Stimulated activated CD4-positive, alpha-beta T cell treated with anti-CD3 and anti-CD28 coated beads, Interleukin-1b, Interleukin-23, amount 100 ng/mL, for 4 hours (primary cell): ENCODE measurements at places on chromosomes 7 and 10.

DNA sequence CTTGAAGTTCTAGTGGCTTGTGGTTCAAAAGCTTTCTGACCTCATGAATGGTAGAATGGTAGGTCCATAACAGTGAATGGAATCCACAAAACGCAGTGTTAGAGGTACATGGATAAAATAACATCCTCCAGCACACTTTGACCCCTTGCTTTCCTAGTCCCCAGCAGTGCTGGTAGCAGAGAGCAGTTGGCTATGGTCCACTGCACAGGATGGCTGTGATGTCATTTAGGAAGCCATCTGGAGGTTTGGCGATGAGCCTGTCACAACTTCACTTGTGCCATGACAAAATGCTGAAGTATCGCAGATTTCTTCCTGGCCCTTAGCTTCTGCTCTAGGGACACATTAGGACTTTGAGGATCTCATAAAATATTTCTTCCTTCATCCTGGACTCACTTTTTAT is 300.0 kb upstream of the FZD8 start:
- no peak for DNase-seq

DNA sequence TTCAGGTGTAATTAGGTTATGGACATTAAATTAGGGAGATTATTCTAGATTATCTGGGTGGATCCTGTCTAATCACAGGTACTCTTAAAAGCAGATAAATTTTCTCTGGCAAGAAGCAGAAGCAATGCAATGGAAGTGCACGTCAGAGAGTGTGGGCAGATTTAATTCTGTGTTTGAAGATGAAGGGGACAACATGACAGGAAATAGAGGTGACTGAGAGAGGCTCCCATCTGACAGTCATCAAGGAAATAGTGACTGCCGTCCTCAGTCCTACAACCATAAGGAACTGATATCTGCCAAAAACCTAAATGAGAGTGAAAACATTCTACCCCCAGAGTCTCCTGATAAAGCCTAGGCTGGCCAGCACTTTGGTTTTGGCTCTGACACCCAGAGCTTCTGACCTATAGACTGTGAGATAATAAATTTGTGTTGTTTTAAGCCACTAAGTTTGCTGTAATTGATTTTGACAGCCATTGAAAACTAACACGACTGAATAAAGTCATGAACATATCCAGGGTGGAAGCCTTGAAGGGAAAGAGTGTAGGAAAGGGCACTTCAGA is 30.5 kb upstream of the DDX50 start:
- DNase-seq = peak; percentile 1

- DNase-seq = no peak
Observed at GRCh38 chr10:21499701-21500577, 25.5 kb downstream of the SKIDA1 start.

GRCh38 chr7:49417034-49417433 is 356.4 kb upstream of the VWC2 start:
- DNase-seq = no peak

- no peak for DNase-seq
Observed at GRCh38 chr10:79129361-79129997, 60.7 kb downstream of the ZMIZ1 start.

- no peak for DNase-seq
Observed at GRCh38 chr10:60703266-60704041, 74.8 kb upstream of the CDK1 start.

GRCh38 chr7:152989889-152990380 is 230.4 kb downstream of the ACTR3B start:
- no peak for DNase-seq

DNA sequence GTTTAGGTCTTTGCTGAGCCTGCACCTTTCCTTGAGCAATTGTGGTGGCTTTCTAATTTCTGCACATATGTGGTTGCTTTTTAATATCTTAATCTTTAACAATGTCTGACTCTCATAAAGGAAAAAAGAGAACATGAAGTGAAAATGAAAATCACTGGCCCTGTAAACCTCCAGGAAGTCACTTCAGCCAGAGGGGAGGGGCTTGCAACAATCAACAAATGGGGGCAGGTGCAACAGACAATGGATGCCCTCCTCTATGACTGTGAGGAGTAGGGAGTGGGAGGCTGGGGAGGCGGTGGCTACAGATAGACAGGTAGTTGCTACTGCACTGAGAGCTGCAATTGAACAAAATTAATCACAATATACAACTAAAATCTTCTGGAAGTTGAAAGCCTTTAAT is 1377.4 kb downstream of the XPNPEP1 start:
- DNase-seq = no peak
